ENCODE measurements at places on chromosomes 1 and 21.

- no peak for DNase-seq
Measured at GRCh38 chr1:23393706-23394105, 24.1 kb upstream of the ZNF436 start.

DNA sequence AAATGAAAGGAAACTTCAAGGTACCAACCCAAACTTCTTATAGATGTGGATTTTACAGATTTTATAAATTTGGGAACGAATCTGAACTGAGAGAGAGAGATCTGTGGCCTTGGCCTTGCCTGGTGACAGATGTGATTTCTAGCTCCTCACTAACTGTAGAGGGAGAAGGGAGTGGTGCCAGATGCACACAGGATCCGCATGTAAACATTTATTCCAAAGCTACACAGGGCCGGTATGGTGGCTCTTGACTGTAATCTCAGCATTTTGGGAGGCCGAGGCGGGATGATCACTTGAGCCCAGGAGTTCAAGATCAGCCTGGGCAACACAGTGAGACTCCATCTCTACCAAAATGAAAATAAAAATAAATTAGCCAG is 77.1 kb downstream of the PGBD5 start:
- no peak for DNase-seq

- no peak for DNase-seq
Measured at GRCh38 chr1:155128755-155129473, 1.2 kb downstream of the EFNA1 start.

DNA sequence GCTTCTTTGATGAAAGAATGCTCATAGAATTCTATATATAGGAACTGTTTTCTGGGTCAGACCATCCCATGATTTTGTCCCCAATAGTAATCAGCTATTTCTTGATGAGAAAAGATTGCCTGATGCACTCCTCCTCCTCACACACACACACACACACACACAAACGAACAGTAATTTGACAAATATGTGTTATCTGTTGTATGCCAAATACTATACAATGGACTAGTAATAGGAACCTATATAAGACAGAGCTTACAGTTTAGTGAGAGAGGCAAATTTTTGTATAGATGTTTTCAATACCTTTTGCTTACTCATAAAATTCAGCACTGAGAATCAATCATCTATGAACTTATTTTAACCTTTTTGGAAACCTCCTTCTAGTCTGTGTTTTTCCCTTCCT is 76.8 kb downstream of the PLA2G4A start:
- DNase-seq: no peak

DNA sequence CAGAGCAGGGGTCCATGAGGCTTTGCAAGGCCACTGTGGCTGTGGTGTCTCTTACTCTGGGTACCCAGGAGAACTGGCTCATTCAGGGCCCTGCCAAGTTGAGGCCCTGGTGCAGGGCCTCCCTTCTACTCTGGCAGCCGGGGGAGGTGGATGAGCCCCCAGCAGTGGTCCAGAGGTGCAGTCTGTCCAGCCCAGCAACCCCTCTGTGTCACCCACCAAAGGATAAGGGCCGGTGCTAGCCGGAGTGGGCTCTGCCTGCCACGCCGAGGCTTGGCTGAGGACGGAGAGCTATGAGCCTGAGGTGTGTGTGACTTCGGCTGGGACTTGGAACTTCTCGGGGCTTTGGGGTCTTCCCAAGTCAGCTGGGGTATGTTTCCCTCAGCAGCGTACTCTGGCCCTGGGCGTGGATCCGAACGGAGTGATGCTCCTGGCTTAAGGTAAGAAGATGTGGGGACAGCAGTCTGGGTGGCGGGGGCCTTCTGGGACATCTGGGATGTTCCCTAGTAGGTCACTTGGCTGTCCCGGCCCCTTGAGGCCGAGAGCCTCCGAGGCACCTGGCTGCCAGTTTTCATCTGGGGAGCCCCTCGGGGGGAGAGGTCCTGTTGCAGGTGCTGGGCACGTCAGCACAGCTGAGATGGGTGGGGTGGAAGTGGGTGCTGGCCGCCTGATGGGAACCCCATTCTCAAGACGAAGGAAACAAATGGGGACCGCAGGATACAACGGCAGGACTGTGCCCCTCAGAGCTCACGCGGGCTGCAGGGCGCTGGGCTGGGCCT is 25.9 kb downstream of the RUNX3 start:
- no peak for DNase-seq

GRCh38 chr1:179767177-179767581 is 24.1 kb downstream of the FAM163A start:
- DNase-seq: no peak

- no peak for DNase-seq
Measured at GRCh38 chr1:183783342-183783741, 21.6 kb upstream of the RGL1 start.

Data from AML-193 (cell line).